Femur (tissue), 1 donor: ENCODE measurements at places on chromosomes 2 and 18.
A peak's percentile ranks its signal among the peaks of the same experiment; 100 is the strongest.

- DNase-seq, result no peak
These were observed 42.0 kb downstream of the CTNNA2 start for GRCh38 chr2:79554899-79555298.

DNA sequence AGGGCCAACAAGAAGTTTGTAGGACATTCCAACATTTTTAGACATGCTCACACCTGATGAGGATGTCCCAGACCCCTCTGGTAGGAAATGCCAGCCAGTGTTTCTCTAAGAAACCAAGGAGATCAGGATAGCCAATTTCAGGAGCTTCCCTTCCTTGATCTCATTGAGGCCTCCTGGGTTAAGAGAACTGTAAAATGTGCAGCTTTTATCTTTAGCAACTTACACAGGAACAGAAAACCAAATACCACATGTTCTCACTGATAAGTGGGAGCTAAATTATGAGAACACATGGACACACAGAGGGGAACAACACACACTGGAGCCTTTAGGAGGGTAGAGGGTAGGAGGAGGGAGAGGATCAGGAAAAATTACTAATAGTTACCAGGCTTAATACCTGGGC, 99.6 kb upstream of the MAP2 start:
- no peak for DNase-seq

GRCh38 chr2:204869132-204869823, 324.0 kb downstream of the PARD3B start:
- DNase-seq, result no peak

GRCh38 chr2:196993617-196994016, 67.1 kb upstream of the PGAP1 start:
- no peak for DNase-seq

DNA sequence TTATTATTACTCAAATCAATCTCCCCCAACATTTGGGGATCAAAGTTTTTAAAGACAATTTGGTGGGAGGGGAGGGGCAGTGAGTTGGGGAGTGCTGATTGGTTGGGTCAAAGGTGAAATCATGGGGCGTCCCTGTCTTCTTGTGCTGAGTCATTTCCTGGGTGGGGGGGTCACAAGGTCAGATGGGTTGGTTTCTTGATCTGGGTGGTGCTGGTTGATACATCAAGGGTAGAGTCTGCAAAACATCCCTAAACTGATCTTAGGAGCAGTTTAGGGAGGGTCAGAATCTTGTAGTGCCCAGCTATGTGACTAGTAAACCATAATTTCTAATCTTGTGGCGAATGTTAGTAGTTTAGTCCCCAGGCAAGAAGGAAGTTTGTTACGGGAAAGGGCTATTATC, 67.4 kb downstream of the MOGAT1 start:
- DNase-seq, result no peak

GRCh38 chr2:233079953-233080835, 20.1 kb downstream of the INPP5D start:
- DNase-seq, result no peak

GRCh38 chr18:11849841-11850634, 1.2 kb upstream of the CHMP1B start:
- peak; percentile 87 for DNase-seq

GRCh38 chr2:64819774-64820688, 166.3 kb upstream of the SERTAD2 start:
- DNase-seq, result no peak

DNA sequence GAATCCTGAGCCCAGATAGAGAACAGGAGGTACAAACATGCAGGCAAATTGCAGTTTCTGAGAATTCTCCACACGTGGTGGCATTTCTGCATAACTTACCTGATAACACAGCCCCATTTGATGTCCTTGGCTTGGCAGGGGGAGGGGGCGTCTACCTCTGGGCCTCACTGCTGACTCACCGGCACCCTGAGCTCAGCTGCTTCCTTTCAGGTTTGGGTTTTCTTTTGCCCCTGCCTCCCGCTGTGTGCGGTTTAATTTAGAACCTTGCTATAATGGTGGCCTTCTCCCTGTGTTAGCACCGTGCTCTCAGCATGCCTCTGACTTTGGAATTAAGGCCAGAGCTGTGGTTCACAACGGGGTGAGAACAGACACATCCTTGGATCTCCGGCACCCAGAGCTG, 4.4 kb downstream of the CTIF start:
- no peak for DNase-seq

GRCh38 chr2:170323743-170324142, 145.8 kb downstream of the MYO3B start:
- no peak for DNase-seq

DNA sequence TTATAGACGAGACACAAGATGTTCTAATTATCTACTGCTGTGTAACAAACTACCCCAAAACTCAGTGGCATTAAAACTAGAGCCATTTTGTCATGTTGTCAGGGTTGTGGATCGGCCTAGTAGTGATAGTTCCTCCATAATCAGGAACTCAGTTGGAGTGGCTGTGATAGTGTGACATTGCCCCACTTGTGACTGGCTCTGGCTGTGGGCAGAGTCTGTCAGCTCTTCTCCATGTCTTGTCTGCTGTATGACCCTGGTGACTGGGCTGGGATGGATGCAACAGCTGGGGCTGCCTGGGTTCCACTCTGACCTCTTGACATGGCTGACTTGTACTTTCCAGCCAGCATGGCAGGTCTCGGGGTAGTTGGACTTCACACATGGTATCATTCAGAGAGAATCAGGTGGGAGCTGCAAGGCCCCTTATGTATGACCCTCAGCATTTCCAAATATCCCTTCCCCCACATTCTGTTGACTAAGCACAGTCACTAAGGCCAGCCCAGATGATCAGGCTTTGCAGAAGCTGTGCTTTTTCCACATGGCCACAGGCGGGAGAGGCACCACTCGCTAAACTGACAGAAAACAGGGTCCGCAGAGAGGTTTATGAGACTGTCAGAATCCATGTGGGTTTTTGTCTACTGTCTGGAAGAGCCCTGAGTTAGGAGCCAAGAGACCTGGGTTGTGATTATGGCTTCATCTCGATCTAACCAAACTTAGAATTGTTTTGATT, 50.3 kb downstream of the SETBP1 start:
- DNase-seq, result no peak

- no peak for DNase-seq
These were observed 32.1 kb downstream of the ASAP2 start for GRCh38 chr2:9238591-9239326.

- DNase-seq, result peak; percentile 20
These were observed 78.3 kb downstream of the RNF144A start for GRCh38 chr2:6995391-6996097.

GRCh38 chr2:174762464-174762863, 1.8 kb downstream of the CHRNA1 start:
- DNase-seq, result no peak

DNA sequence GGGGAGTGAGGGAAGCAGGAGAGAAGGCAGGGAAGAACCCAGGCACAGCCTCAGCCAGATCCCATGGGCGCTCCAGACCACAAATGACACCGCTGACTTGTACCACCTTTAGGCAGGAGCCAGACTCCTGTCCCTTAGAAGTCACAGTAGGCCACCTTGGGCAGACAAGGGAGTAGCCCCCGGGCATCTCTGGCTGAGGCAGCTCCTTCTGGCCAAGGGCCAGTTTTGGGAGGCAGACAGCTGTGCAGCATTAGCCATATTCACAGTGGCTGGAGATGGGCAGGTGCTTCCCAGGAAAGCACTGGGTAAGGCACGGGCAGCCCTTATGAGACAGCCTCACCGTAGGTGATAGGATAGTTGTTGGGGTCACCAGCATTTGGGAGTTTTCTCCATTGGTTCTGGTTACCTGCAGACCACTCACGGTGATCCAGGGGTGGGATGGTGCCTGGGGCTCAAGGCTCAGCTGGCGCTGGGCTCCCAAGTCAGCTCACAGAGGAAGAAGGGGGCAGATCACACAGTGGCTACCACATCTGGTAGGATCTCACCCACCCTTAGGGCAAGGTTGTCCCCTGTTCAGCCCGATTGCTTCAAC, 2.1 kb downstream of the ASTL start:
- no peak for DNase-seq

- no peak for DNase-seq
These were observed 229.2 kb upstream of the RAB12 start for GRCh38 chr18:8380006-8380405.

- DNase-seq, result no peak
These were observed 819.5 kb downstream of the BCL11A start for GRCh38 chr2:59733970-59734369.
